ENCODE measurements at places on chromosomes 1 and 21.

- no peak for DNase-seq
Observed at GRCh38 chr1:65980237-65980636, 187.5 kb downstream of the PDE4B start.

- no peak for DNase-seq
Observed at GRCh38 chr1:155006601-155007101, 4.0 kb downstream of the ZBTB7B start.

DNA sequence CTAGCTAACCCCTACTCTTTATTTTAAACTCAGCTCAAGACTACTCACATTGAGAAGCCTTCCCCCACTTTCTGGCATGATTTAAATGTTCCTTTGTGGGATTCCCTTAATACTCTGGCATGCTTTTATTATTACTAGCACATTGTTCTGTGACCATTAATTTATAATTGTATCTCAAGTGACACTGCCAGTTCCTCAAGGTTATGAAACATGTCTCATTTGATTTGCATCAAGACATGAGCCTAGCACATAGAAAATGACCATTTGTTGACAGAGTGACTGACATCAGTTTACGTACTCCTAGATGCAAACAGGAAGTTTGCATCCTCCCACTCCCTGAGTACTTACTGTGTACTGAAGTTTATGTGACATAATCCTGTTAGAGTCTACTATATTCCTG is 15.2 kb downstream of the RGS4 start:
- DNase-seq = no peak

DNA sequence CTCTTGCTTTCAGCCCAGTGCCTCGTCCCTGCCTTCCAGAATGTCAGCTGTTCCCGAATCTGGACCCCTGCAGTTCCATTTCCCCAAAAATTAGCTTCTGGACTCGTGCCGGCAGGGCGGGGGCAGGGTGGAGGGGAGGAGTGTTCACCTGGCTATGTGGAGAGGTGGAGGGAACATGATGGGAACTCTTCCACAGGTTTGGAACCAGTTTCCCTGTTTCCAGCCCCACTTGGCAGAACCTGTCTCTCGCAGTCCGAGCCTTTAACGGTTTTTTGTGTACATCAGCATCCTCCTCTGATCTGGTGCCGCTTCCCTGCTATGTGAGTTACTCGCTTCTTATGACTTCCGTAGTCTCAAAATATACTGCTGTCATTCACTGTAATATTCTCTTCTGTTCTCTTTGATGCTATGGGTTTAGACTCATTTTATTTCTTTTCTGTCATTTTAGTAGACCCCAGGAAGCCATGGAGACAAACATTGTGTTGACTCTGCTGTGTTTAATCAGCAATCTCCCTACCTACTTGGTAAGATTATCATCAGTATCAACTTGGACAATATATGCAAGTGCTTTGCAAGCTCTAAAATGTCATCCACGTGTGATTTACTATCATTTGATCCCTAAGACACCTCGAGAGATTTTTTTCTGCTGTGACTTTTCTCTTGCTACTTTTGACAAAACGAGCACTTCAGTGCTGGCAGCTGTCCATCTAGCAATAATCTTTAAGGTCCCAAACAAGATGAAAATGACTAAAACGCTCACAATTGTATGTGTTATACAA is 33.3 kb upstream of the HNRNPU start:
- no peak for DNase-seq

DNA sequence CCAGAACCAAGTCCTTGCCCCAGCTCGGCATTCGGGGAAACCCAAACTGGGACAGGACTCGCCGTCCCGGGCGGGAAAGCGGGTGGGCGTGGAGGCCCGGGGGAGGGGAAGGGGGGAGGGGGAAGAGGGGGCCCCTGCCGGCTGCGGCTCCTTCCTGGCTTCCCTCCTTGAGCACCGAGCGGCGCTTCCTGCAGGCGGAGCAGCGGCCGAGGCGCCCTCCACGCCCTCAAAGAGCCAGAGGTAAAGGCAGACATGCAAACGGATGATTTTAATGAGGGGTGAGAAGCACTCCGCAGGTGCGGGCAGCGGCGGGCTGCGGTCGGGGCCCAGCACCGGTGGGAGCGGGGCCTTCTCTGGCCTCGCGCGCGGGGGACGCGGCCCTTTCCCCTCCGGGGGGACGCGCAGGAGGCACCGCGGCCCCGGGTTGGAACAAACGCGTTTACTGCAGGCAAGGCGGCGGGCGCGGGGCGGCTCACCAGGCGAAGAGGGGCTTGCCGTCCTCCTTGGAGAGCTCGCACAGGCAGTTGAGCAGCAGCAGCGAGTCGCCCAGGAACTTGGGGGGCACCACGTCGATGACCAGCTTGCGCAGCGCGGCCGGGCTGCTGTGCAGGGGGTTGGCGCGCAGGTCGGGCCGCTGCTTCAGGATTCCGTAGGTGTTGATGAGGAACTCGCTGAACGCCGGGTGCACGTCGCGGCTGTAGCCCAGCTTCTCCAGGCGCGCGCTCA is 5.7 kb upstream of the FTCD start:
- DNase-seq = no peak

DNA sequence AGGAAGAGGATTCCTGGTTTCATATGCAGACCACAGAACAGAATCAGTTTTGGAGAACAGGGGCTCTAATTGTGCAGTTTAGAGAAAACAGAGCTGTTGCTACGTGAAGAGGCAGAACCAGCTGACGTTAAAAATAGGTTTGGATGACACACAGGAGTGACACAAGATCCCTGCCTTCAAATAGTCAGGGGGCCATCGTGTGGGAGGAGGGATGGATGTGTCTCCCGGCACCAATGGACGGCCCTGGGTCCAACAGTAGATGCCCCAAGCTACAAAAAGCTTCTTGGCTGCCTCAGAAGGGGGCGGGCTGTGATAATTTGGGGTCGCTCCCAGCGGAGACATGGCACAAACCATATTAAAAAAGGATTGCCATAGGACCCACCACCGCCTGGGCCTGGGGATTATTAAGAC is 87.8 kb downstream of the MRPL37 start:
- DNase-seq = no peak

GRCh38 chr21:38643404-38644023 is 145.2 kb upstream of the ERG start:
- no peak for DNase-seq

DNA sequence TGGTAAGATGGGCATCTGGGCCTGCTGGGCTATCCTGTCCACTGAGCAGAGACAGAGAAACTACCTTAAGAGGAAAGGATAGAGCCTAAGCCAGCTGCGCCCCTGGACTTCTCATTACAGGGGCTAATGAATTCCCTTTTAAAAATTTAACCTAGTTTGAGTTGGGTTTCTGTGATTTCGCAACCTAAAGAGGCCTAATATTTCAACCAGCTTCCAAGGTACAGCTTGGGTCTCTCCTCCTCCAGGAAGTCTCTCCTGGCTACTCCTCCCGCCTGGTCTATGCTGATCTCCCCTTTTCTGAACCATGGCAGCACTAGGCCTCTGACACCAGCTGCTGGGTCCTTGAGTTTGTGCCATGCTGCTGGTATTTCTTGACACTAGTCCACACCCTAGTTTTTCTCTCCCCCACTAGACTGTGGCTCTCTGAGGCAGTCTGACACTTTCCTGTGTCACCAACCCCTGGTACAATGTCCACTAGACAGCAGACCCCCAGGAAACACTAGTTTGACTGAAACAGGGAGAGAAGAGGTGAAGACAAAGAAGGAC is 29.0 kb upstream of the TCEA3 start:
- no peak for DNase-seq

DNA sequence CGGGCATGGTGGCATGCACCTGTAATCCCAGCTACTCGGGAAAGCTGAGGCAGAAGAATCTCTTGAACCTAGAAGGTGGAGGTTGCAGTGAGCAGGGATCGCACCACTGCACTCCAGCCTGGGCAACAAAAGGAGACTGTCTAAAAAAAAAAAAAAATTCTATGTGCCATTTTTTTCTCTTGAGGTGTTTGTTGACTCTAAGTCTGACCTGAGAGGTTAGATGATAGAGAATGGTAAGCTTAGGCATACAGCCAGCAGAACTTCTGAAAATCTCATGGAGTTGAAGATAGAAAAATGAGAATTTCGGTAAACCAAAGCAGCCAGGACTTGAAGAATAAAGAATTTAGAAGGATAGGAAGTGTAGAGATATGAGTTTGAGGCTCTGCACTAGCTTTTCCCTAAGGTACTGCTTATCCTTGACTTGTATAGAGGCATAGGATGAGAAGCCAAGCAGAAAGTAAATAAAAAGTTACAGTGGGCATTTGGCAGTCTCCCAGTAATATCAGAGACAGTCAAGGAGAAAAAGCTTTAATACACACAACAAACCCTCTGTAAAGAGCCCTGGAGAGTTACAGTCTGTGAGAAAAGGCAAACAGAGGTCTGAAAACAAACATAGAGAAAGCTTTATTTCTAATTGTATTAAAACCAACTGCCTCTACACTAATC is 24.3 kb downstream of the F13B start:
- no peak for DNase-seq

- no peak for DNase-seq
Observed at GRCh38 chr1:42931108-42931539, 27.5 kb downstream of the SLC2A1 start.

DNA sequence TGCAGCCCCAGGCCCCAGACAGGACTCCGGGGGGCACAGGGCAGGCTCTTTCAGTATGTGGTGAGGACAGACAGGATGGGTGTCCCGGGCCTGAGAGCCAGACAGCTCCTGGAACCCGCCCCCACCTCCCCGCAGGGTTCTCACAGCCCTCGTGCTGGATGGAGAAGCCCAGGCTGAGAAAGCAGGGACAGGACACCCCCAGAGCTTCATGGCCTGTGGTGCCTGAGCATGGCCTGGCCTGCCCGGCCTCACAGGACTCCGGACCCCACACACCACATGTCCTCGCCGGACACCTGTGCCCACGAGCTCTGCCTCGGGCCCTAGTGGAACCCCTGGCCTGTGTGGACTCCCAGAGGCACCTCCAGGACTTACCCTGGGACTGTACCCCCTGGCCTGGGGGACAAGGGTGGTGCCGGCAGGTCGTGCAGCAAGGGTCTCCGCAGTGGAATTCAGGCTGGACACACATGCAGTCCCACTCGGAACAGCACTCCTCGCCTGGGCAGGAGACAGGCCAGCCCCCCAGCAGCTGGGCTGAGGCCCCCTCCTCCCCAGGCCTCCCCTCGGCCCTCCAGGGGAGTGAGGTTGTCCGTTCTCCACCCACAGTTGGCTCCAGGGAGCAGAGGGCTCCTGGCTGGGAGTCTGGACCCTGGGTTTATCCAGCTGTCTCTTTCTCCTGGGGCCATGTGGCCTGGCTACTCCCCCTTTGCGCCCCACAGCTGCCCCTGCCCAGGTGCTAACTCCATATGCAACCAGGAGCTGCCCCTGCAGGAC is 1.2 kb downstream of the TNFRSF18 start:
- DNase-seq = no peak

- peak; percentile 6 for DNase-seq
Observed at GRCh38 chr1:78540048-78540447, 49.3 kb downstream of the PTGFR start.

DNA sequence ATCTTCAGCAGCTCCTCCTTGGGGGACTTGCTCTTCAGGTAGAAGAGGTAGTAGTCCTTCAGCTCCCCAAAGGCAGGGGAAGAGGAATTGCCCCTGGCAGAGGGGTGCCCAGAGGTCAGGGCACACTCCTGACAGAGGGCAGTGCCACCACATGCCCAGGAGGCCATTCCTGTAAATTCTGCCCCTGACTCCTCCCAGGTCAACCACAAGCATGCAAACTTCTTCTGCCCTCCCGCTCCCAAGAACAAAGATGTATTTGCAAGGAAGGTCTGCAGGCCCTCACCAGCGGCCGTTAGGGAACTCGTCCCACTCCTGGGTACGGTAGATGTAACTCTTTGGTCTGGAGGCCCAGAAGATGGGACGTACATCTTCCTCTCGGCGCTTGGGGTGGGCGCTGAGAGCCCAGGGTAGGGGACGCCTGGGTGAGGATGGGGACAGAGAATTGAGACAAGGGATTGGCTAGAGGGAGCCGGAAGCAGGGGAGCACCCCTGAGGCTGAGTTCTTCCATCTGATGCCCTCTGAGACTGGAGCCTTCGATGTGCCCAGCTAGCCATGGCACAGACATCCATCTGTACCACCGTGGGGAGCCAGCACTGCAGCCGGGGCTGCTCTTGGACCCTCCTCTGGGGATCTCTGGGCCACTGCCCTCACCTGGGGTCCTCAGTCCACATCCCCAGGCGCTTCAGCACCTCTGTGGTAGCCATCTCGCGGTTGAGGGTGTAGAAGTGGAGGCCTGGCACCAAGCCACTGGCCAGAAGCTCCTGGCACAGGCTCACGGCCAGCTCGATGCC is 11.1 kb downstream of the MTHFR start:
- DNase-seq = no peak

GRCh38 chr1:10561497-10561896 is 86.7 kb downstream of the PEX14 start:
- no peak for DNase-seq

DNA sequence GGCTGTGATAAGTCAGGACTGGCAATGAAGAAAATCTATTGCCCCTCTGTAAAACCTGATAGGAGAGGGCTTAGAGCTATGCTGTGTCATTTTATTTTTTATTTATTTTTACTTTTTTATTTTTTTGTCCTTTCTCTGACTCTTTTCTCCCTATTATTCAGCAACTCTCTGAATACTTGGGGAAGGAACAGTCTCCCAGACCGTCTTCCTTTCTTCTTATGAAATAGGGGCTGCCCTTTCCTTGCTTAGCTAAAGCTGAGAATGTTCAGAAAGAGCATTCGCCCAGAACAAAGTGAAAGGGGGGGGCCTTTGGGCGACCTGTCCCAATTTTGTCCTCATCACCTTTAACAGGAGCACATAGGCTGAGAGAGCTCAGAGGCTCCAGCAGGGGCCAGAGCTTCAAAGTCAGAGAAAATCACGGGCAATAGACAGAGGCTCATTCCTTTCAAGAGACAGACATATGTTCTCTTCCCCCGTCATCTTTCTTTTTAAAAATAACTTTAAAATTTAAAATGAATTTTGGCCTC is 80.9 kb downstream of the RNF220 start:
- DNase-seq = no peak

DNA sequence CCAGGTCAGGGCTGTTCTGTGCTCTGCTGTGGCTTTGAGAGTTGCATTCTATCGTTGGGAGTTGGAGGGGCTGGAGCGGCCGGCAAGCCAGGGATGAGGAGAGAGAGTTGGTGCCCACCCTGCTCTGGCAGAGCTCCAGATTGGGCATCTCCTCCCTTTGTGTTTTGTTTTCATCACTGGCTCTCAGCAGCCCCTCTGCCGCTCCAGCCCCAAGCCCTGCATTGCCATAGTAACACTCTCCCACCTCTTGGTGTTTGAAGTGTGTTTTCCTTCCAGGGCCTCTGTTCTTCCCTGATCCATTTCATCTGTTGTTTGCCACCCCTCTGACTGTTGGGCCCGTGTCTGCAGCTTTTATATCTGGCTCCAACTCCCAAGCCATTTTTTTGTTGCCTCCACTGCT is 152.7 kb downstream of the URB2 start:
- no peak for DNase-seq

GRCh38 chr1:18926315-18927081 is 24.1 kb upstream of the ALDH4A1 start:
- peak; percentile 88 for DNase-seq

GRCh38 chr21:34583926-34584563 is 30.9 kb downstream of the RCAN1 start:
- no peak for DNase-seq

DNA sequence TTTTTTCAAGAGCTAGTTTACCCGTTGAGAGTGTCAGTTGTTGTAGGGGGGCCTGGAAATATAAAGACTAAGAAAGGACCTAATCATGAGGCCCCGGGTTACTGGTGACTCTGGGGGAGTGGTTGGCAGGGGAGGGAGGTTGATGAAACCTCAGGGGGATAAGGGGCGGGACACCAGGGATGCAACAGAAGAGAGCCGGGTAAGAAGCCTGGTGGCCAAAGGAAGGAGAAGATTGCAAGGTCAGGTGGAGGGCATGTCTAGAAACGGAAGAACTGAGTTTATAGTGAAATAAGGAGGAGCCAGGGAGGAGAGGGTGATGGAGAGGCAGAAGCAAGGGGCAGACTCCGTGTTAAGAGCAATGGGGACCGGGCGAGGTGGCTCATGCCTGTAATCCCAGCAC is 12.5 kb upstream of the SPOCD1 start:
- no peak for DNase-seq
